ENCODE measurements at places on chromosomes 12 and 14.

DNA sequence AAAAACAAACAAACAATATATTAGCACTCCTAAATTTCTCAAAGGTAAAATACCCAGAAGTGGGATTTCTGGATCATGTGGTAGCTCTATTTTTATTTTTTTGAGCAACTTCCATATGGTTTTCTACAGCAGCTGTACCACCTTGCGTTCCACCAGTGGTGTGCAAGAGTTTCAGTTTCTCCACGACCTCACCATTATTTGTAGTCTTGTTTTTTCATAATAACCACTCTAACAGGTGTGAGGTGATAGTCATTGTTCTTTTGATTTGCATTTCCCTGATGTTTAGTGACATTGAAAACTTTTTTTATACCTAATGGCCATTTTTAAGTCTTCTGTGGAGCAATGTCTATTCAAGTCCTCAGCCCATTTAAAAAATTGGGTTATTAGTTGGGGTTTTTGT lies 127.3 kb upstream of the SLC38A2 start:
- DNase-seq = no peak

GRCh38 chr12:6044082-6044481 lies 80.4 kb downstream of the VWF start:
- no peak for DNase-seq

- DNase-seq = no peak
These were observed 192.2 kb upstream of the PELI2 start for GRCh38 chr14:55926007-55926406.

- no peak for DNase-seq
These were observed 59.4 kb downstream of the BCL11B start for GRCh38 chr14:99212646-99213045.

DNA sequence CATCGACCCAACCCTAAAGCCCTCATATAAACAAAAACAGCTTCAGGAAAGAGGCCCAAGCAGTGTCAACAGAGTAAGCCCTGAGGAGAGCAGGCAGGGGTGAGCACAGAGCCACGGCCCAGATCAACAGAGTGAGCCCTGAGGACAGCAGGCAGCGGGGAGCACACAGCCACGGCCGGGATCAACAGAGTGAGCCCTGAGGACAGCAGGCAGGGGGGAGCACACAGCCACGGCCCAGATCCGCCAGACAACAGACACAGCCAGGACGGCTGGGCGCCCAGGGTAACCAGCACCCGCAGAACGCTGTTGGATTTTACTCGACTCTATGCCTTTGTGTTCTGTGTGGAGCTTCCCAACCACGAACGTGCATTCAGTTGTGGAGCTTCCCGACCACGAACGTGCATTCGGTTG lies 15.0 kb downstream of the CCDC85C start:
- no peak for DNase-seq

- no peak for DNase-seq
These were observed 249.9 kb downstream of the DPF3 start for GRCh38 chr14:72644038-72644437.

GRCh38 chr12:40583743-40584142 lies 108.5 kb upstream of the CNTN1 start:
- no peak for DNase-seq
